ENCODE measurements at places on chromosomes 2 and 18.

DNA sequence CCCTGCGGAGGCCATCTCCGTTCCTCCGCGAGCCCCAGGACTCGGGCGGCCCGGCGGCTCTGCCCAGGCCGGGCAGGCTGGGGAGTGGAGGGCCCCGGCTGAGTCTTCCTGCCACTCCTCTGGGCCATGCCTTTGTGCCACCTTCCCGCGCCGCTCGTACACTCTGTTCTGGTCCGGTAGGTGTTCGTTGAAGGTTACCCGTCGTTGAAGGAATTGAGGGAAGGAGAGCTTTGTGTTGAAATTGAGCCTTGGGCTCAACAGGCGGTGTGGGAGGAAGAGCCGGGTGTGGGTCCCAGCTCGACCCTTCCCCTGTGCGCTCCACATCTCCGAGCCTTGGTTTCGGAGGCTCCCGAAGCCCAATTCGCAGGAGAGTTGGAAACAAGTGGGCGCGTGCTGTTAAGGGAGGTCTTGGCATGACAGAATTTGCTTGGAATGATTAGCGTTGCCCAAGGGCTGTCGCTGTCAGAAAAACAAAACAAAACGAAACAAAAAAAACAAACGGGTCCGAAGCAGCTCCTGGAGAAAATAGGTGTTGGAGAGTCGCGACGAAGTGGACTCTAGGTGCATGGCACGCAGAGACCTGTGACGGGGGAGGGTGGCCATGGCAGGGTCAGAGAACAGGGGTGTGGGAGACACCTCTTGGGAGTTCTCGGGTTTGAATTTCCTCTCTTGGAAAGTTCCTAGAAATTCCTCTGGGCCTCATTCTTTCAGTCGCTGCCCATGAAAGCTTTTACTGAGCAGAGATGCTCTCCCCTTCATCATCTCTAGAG lies 1.2 kb upstream of the MZT2A start:
- DNase-seq, result no peak

DNA sequence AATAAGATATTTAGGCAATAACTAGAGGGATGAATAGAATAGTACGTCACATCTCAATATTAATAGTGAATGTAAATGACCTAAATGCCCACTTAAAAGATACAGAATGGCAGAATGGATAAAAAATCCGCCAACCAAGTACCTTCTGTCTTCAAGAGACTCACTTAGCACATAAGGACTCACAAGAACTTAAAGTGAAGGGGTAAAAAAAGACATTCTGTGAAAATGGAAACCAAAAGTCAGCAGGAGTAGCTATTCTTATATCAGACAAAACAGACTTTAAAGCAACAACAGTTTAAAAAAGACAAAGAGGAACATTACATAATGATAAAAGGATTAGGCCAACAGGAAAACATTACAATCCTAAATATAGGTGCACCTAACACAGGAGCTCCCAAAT lies 56.7 kb upstream of the DSC1 start:
- no peak for DNase-seq

GRCh38 chr18:74732380-74732779 lies 134.7 kb downstream of the ZNF407 start:
- DNase-seq, result no peak

DNA sequence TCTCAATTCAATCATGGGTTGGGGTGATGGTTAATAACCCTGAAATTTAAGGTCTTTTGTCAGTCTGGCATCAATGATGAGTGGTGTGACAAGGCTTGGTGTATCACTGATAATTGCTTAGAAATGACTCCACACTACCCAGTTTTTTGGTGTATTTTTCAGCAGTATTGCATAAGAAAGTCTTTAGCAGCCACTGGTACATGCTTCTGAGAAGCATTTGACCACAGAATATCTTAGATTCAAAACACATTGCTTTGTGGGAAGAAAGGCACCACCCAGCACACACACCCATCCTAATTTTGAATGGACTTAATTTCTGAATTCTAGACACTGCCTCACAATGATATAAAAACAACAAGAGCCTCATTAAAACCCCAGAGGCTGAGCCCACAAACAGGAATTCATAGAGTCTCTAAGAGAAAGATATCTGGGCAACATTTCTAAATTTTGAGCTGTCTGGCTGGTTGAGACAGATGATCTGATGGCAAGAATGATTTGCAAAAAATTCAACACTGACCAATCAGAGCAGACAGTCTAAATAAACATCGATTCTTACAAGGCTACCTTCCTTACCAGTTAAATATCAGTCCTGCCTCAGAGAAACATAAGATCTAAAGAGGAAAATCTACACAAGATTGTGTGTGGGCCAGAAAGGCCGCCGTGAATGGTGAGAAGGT lies 114.7 kb upstream of the CYP1B1 start:
- no peak for DNase-seq

DNA sequence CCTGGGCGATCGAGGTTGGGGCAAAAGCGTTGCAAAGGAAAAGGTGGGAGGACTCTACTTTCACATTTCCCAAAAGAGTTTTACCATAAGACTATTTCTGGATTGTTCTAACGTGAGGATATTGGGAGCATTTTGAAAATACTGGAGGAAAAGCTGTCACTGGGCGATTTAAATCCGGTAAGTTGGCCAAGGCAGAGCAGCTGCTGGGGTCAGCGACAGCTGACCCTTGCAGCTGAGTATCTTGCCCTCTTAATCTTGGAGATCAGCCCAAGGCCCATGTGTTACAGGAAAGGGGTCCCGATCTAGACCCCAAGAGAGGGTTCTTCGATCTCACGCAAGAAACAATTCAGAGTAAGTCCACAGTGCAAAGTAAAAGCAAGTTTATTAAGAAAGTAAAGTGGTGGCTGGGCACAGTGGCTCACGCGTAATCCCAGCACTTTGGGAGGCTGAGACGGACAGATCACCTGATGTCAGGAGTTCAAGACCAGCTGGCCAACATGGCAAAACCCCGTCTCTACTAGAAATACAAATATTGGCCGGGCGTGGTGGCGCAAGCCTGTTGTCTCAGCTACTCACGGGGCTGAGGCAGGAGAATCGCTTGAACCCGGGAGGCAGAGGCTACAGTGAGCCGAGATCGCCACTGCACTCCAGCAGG lies 964 bp upstream of the ST3GAL5 start:
- DNase-seq, result no peak

DNA sequence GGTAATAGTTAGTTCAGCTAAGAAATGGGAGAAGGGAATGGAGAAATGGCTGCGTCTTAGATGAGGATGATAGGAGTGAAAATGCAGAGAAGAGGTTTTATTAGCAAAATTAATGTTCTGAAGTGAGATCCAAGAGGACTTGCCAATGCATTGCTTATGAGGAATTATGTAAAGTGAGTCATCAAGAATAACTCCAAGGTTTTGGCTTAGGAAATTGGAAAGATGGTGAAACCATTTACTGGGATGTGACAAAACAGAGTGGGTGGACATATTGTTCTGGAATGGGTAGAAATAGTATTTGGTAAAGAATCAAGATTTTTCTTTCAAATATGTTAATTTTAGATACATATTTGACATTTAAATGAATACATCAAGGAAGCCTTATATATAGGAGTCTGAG lies 306.6 kb upstream of the CYRIA start:
- no peak for DNase-seq

- DNase-seq, result no peak
Measured at GRCh38 chr2:113273027-113273551, 5.6 kb downstream of the PAX8 start.

- no peak for DNase-seq
Measured at GRCh38 chr2:68429311-68429826, 37.7 kb downstream of the FBXO48 start.

DNA sequence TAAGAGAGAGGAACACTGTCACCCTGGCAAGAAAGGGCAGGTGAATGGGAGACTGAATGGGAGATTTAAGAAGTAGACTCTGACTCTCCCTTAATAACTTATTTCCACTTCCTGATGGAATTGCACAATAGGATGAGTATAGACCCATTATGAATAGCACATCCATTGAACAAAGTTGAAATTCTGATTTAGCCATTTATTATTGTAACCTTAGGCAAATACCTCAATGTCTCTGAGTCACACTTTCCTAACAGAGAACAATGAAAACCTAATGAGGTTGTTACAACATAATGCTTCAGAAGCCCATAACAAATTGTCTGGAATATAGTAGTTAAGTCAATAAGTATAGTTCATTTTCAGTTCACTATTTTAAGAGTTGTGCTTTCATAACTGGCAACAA lies 78.9 kb downstream of the NRXN1 start:
- no peak for DNase-seq

GRCh38 chr2:55729136-55729685 lies 35.6 kb upstream of the PNPT1 start:
- no peak for DNase-seq

DNA sequence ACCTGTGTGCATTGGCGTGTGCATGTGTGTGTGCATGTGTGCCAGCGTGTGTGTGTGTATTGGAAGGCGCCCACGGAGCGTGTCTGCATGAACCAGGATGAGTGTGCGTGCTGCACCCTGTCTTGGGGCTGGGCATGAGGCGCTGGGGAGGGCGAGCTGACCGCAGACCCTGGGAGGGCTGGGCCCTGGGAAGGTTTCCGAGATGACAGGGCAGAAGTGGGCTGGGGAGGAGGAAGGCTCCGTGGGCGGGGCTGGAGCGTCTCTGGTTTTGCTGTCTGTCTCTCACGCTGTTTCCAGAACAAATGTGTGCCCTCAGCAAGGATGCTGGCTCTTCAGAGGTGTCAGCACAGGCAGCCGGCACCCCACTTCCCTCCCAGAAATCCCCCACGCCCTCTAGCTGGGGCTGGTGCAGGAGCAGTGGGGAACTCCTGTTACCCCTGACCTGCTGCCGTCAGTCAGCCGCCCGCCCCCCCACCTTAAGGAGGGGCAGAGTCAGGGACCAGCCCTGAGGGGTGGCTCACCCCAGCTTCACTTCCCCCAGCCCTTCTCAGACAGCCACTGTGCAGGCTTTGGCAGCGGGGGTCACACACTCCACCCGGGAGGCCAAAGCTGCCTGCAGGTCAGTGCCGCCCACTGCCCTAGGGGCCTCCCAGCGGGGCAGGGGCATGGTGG lies at the start of gene GPR35:
TSS of gene GPR35 (plus strand) at position 531 of the 672 bp plus-strand sequence. CDS start 4,473 bp downstream, outside the sequence.
- DNase-seq, result peak; percentile 38

DNA sequence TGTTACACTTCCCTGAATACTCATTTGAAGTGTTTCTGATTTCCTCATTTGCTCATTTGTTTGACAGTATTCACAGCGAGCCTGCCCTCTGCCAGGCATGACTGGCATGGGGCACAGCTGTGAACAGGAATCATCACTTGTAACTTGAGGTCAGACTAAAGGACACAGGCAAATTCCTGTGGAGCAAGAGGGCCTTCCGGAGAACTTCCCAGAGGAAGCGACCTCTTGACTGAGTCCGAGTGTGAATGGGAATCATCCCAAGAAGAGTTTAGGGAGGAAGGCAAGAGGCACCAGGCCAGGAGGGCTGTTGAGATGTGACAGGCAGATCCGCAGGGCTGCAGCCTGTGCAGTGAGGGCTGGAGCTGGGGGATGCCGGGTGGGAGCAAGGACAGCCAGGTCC lies 45.4 kb downstream of the LIMS1 start:
- no peak for DNase-seq

DNA sequence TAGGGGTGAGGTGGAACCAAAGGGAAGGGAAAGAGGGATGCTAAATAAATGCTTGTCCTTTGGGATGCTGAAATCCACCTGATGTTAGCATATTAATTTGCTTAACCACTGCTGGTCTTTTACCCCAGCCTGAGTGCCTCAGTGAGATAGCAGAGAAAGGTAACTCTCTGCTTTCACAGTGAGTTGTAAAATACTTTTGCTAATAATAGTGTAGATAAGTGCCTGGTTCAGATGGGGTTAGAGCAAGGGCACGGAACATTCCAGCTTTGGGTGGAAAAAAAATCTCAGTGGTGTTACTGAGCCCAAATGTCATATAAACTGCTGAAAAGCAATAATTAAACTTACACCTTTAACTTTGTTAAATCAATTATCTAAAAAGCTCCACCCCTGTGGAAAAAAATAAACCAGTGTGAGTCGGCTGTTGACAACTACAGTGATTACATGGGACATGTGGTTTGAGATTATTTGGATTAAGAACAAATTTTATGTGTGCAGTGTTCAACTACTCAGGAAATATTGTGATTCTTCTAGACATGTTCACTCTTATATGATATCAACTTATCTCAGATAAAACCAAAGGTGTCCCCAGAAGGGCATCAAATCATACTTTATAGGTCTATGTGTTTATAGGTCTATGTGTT lies 21.1 kb upstream of the RND3 start:
- DNase-seq, result no peak

DNA sequence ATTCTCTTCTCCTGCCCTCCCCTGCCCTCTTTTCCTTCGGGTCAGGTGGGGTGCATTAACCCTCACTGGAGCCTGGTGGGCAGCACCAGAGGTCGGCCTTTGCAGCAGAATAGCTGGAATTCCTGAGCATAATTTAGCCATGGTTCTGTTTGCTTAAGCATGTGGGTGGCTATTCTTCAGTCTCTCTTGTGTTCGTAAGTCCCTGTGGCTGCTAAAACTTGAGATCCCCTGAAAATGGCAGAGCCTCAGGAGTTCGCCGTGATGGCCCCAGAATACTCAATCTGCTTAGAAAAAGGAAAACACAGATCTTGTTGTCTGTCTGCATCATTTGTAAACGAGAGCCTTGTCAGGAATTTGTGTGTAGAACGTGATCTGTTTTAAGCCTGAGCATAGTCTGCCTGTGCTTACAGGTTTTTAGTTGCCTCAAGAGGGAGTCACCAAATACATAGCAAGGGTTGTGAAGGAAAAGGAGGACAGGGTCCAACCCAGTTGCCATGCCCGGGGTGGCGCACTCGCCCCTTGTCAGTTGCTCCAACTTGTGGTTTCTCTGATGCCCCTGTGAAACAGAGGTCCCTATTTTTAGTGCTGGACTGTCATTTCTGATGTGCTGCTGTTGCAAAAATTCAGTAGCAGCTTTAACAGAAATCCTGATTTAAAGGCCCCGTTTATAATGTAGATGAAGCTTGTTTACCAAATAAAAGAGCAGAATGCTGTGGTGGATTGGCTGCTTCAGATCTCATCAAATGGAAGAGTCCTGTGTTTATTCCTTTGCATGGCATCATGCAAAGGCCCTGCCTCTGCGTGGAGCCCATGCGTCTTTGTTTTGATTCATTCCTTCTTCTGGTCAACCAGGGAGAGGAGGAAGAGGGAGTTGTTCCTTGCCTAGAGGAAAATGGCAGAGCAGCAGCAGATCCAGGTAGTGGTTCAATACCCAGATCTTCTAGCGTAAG lies 74.8 kb downstream of the WDSUB1 start:
- DNase-seq, result no peak

Measured in stimulated activated CD8-positive, alpha-beta memory T cell treated with anti-CD3 and anti-CD28 coated beads, Interleukin-15, amount 100 ng/mL, for 24 hours (primary cell).